ENCODE measurements at places on chromosomes 7 and 10. TPM values are rescaled to one million over a fixed set of nuclear protein-coding genes. Genes with fewer than 3 reads are reported as not detected.
A peak's percentile ranks its signal among the peaks of the same experiment; 100 is the strongest.

- no peak overlapping the region for H3K27ac ChIP-seq
- H3K4me1 ChIP-seq, result no peaks in the 10 kb centered on the region
- H3K4me3 ChIP-seq, result no peak overlapping the region
These were observed 52.7 kb upstream of the PRSS1 start for GRCh38 chr7:142696456-142697179.

- H3K27ac ChIP-seq, result peak overlapping the region; percentile 73
- DNase-seq, result no peak
These were observed 124.1 kb downstream of the MAD1L1 start for GRCh38 chr7:2108501-2109250.

- H3K4me3 ChIP-seq, result no peak overlapping the region
- H3K36me3 ChIP-seq, result no peaks in the 10 kb centered on the region
These were observed 232.7 kb downstream of the TEX36 start for GRCh38 chr10:125450218-125450617.

DNA sequence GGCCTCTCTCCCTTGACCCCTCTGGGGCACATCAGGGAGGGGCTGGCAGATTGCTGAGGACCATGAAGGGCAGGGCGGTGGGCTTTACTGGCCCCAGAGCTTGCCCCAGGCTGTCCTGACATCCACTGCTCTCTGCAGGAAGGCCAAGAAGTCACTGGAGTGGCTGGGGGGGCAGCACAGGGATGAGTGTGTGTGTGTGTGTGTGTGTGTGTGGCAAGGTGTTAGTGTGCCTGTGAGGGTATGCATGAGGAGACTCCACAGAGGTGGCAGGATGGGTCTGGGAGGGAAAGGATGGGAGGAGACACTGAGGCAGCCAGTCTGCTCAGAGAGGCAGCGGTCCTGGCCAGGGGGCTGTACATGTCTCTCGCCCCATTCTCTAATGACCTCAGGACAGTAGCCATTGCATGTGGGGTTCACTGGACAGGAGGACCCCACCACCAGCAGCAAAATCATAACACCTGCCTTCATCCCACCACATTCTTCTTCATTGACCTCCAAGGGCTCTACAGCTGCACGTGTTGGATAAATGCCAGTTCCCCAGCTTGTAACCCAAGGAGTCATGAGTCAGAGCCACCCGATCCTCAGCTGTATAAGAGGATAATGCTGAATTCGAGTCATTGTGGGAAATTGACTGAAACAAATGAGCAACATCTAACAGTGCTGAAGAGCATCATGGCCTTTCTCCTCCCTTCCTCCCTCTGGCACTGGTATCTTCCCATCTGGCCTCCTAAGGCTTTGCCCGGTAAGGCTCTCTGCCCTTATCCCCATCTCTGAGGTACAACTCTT lies 720.5 kb downstream of the GRID1 start:
- no peaks in the 10 kb centered on the region for H3K27me3 ChIP-seq
- H3K4me3 ChIP-seq, result no peak overlapping the region
- H3K36me3 ChIP-seq, result no peaks in the 10 kb centered on the region
- no peak overlapping the region for H3K27ac ChIP-seq
- H3K4me1 ChIP-seq, result peaks cover 64% of the 10 kb centered on the region
- DNase-seq, result no peak

DNA sequence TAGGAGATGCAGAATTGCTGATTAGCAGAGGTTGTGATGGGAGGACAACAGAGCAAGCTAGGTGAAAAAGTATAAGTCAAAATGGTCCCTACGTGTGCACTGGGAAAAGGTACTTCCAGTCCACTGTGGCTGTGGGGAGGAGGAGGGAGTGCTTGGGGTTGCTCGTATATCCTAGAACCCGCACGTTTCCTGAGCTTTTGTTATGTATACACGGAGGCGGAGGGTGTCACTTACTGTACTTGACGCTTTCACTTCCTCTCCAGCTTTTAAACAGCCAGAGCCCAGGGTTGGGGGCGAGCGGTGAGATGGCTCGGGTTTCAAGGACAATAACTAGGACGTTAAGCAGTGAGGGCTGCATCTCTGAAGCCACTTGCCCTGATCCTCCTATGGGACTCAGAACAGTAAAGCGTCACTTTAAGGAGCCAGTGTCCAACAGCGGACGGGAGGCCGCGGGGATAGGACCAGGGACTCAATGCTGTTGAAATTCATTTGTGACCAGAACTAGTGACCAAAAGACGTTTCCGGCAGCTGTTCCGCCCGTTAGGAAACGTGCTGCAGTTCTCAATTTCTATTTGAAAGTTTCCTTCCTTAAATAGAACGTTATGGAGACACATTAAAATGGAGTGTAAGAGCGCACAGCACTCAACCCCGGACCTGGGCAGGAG lies 985 bp upstream of the ETV1 start:
- peak overlapping the region; percentile 94 for H3K27ac ChIP-seq
- H3K27me3 ChIP-seq, result no peaks in the 10 kb centered on the region
- no peaks in the 10 kb centered on the region for H3K36me3 ChIP-seq
- peak overlapping the region; percentile 57 for H3K4me3 ChIP-seq

DNA sequence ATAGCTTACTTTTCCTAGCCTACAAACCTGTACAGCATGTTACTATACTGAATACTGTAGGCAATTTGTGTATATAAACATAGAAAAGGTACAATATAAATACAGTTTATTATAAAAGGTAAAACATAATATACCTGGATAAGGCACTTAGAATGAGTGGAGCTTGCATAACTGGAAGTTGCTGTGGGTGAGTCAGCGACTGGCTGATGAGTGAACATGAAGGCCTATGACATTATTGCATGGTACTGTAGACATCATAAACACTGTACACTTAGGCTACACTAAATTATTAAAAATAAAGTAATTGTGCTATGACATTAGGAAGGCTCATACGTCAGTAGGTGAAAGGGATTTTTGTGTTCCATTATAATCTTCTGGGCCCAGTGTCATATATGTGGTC lies 228.8 kb downstream of the HDAC9 start:
- no peak for DNase-seq
- H3K36me3 ChIP-seq, result no peaks in the 10 kb centered on the region
- H3K4me3 ChIP-seq, result no peak overlapping the region
- H3K4me1 ChIP-seq, result no peaks in the 10 kb centered on the region
- H3K27ac ChIP-seq, result no peak overlapping the region
- H3K27me3 ChIP-seq, result no peaks in the 10 kb centered on the region

DNA sequence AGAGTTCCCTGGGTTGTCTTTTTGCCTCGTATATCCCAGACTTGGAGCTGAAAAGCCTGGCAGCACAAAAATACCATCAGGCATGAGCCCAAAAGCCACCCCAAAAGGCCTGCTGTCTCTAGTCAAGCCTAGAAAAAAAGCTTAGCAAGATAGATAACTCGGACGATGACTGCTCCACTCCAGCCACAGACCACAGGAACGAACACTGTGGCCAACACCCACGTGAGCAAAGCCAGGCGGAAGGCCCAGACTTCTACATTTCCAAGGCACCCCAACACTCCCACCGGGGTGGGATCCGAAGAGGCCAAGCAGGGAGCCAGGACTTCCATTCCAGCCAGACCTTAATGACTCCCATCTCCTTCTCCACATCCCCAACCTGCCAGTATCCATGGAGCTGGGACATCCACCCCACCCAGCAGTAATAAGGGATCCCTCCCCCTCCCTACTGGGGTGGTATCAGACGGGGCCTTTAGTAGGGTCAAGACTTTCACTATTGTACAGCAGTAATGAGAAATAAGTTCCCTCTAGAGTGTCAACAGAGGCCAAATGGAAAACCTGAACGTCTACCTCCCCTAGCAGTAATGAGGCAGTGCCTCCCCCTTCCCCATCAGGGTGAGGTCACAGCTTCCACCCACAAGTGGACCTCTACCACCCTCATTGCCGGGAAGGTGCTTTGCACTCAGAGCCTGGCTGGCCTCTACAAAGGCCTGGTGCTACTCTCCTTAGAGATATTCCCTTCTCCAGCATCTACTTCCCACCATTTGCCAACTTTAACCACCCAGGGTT lies 23.0 kb downstream of the PRLHR start:
- no peaks in the 10 kb centered on the region for H3K36me3 ChIP-seq
- peaks cover 18% of the 10 kb centered on the region for H3K4me1 ChIP-seq
- no peak overlapping the region for H3K27ac ChIP-seq
- no peak for DNase-seq

GRCh38 chr10:74913377-74913979 lies 87.1 kb downstream of the KAT6B start:
- H3K4me3 ChIP-seq, result no peak overlapping the region
- H3K36me3 ChIP-seq, result no peaks in the 10 kb centered on the region
- H3K27me3 ChIP-seq, result no peaks in the 10 kb centered on the region
- no peaks in the 10 kb centered on the region for H3K4me1 ChIP-seq

GRCh38 chr10:24944512-24945255 lies 7.7 kb downstream of the PRTFDC1 start:
- no peaks in the 10 kb centered on the region for H3K36me3 ChIP-seq
- DNase-seq, result no peak
- no peaks in the 10 kb centered on the region for H3K27me3 ChIP-seq
- H3K27ac ChIP-seq, result no peak overlapping the region

- H3K27ac ChIP-seq, result no peak overlapping the region
- no peak overlapping the region for H3K4me3 ChIP-seq
- no peaks in the 10 kb centered on the region for H3K27me3 ChIP-seq
- DNase-seq, result no peak
- no peaks in the 10 kb centered on the region for H3K36me3 ChIP-seq
These were observed 808.8 kb downstream of the GRM8 start for GRCh38 chr7:126443951-126444350.

- no peaks in the 10 kb centered on the region for H3K27me3 ChIP-seq
- H3K27ac ChIP-seq, result peak overlapping the region; percentile 6
- H3K4me1 ChIP-seq, result no peaks in the 10 kb centered on the region
These were observed 310.7 kb downstream of the SFMBT2 start for GRCh38 chr10:7100032-7100702.

DNA sequence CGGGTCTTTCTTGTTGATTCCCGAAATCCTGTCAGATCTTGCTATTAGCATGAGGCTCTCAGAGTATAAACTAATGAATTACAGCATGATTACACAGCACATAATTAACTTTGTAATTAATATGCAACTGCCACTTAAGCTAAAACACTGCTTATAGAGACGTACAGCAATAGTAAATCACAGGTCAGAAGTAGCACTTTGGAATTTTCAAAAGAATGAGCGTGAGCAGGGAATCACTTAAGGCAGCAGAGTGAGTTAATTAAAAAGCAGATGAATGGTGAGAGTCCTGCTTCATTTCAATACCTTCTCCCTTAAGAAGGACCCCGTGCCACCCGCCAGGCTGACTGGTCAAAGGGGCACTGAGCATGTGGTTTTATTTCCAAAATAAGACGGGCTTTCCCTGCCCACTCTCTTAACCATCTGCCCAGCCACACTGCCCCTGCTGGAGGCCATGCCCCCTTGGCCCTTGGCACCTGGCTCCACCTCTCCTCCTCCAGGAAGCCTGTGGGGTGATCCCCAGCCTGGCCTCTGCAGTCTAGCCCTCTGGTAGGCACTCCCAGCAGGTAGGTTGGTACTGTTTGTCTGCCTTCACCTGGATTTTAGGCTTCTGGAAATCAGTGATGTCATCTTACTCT lies 117.8 kb downstream of the ZMIZ1 start:
- DNase-seq, result no peak
- peak overlapping the region; percentile 67 for H3K27ac ChIP-seq
- H3K27me3 ChIP-seq, result no peaks in the 10 kb centered on the region
- H3K4me1 ChIP-seq, result peaks cover 100% of the 10 kb centered on the region
- no peak overlapping the region for H3K4me3 ChIP-seq

DNA sequence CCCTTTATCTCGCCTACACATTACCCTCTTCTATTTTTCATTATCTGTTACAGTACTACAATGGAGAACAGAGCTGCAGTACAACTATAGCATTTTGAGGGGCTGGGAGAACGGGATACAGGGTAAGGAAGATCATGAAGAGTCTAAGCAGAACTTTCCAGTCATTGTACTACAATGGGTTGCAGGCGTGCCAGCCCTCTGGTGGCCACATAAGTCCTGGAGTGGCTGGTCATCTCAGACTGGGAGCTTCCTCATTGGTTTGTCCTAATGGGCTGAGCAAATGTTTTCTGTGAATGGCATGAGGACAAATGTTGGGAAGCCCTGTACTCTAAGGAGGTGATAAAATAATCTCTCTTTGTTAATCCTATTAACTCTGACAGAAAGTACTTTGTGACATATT lies 33.0 kb downstream of the TMEM106B start:
- H3K4me1 ChIP-seq, result no peaks in the 10 kb centered on the region
- no peaks in the 10 kb centered on the region for H3K27me3 ChIP-seq
- H3K4me3 ChIP-seq, result no peak overlapping the region

DNA sequence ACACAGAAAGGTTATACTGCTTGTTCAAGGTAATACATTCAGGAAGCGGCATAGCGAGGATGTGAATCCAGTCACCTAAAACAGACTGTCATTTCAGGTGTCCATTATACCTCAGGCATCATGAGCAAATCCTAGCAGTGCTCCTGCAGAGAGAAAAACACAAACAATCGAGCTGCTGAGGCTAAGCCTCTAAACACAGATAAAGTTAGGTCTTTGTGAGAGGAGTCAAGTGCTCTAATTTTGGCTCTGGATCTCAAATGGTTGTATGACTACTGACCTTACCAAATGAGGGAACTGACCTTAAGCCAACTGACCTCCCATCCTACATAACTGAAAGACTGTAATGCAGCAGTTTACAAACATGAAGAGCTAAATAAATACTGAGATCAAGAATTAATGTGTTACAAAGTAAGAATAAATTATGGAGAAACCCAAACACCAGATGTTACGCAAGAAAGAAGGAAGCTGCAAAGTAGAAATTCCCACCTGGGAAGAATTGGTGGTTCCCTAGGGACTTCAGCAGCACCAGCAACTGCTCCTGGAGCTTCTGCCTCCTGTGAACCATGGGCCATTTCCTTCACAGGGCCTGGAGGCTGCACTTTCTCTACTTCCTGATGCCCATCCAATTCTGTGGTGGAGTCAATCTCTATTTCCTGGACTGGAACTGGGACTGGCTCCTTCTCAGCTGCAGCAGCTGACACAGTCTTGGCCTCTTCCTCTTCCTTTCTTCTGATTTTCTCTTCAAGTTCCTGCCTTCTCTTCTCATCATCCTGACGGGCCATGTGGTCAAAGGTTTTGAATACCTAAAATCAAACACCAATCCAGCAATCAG lies 5.8 kb downstream of the NUDCD3 start:
- H3K27ac ChIP-seq, result no peak overlapping the region
- no peaks in the 10 kb centered on the region for H3K4me1 ChIP-seq
- H3K27me3 ChIP-seq, result no peaks in the 10 kb centered on the region
- DNase-seq, result no peak

DNA sequence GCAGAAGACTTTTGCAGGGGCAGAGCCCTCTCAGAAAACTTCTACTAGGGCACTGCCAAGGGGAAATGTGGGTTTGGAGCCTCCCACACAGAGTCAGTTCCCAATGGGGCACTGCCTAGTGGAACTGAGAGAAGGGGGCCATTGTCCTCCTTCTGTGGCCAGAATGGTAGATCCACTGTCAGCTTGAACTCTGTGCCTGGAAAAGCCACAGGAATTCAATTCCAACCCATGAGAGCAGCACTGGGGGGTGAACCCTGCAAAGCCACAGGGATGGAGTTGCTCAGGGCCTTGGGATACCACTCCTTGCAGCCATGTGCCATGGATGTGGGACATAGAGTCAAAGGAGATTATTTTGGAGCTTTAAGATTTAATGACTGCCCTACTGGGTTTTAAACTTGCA lies 262.2 kb upstream of the SEMA3C start:
- DNase-seq, result no peak
- no peak overlapping the region for H3K27ac ChIP-seq
- H3K4me1 ChIP-seq, result no peaks in the 10 kb centered on the region
- no peaks in the 10 kb centered on the region for H3K36me3 ChIP-seq
- H3K27me3 ChIP-seq, result no peaks in the 10 kb centered on the region

The SRRM3 gene
- total RNA-seq, result 2.1 TPM

The TLX1 gene
- total RNA-seq, result not detected

The FBXO24 gene
- not detected for total RNA-seq

The CADPS2 gene
- 28.7 TPM for total RNA-seq

The MEST gene
- 75.6 TPM for total RNA-seq

The CLDN4 gene
- not detected for total RNA-seq

All from tibial nerve (tissue), 4 donors.